ENCODE measurements at places on chromosomes 16 and 17. TPM values are rescaled to one million over a fixed set of nuclear protein-coding genes. Genes with fewer than 3 reads are reported as not detected.

DNA sequence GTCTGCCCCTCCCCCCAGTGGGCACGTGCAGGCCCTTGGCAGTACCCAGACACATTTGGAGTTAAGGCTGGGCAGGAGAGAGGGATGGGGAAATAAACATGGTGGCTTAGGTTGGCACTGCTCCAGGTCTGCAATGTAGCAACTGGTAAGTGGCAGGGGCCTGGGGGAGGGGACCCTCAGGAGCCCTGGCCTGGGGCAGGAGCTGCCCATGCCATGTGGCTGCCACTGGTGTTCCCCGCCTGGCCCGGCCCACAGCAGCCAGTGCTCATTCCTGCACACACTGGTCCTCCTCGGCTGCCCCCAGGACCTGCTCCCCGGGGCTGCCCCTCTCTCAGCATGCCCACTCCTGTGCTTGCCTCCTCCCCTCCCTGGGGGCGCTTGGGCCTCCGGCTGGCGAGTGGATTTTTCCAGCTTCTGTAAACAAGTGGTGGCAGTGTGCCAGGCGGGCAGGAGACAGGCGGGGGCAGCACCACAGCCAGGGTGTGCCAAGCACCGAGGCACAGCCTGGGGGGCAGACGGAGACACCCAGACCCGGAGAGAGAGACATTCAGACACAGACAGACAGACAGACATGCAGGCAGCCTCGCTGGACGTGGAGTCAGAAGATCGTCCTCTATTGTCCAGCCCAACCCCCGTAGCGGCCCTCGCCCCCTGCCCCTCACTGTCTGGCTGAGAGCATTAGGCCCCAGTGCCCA is 9.4 kb downstream of the THRA start:
- DNase-seq, result peak; percentile 61
- H3K4me3 ChIP-seq, result no peak overlapping the region
- peaks cover 52% of the 10 kb centered on the region for H3K4me1 ChIP-seq

GRCh38 chr16:6926341-6926740 is 406.3 kb upstream of the RBFOX1 start:
- DNase-seq, result no peak
- H3K27ac ChIP-seq, result no peak overlapping the region
- no peaks in the 10 kb centered on the region for H3K36me3 ChIP-seq
- H3K4me3 ChIP-seq, result no peak overlapping the region

DNA sequence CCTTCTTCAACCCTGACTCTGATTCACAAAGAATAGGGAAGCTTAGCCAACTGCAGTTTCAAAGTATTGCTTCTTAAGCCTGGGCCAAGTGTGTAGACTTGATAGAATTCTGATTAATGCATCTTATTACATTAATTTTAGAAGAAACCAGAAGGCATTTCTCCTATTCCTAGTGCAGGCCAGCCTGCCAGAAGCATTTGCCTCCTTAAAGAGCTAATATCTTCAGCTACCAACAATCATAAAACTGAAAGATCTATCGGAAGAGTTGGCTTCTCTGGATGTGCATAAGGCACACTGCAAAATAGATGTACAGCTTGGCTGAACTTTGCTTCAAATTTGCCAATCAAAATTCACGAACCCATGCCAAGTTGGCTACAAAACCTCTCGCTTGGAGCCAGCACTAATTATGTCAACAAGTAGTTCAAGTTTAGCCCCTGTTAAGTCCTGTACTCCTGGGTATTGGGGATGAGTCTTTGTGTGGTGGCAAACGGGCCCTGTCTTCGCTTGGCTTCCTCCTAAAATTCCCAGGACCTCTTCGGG is 717.8 kb downstream of the WWOX start:
- H3K27ac ChIP-seq, result no peak overlapping the region
- H3K4me3 ChIP-seq, result no peak overlapping the region
- no peaks in the 10 kb centered on the region for H3K36me3 ChIP-seq
- H3K4me1 ChIP-seq, result no peaks in the 10 kb centered on the region
- H3K27me3 ChIP-seq, result no peaks in the 10 kb centered on the region

- H3K27ac ChIP-seq, result no peak overlapping the region
- H3K27me3 ChIP-seq, result no peaks in the 10 kb centered on the region
- H3K36me3 ChIP-seq, result peaks cover 69% of the 10 kb centered on the region
- H3K4me1 ChIP-seq, result no peaks in the 10 kb centered on the region
These were observed 7.5 kb downstream of the NFATC2IP start for GRCh38 chr16:28958216-28958615.

DNA sequence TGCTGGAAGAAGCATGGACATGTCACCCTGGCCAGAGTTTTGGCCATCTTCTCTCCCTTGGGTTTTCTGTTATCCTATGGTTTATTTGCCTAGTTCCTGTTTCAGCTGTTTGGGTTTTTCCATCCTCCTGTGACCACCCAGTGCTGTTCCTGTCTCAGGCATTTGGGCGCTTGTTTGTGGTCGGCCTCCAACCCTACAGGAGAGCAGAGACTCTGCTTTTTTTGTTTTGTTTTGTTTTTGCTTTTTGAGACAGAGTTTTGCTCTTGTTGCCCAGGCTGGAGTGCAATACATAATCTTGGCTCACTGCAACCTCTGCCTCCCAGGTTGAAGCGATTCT is 3.3 kb upstream of the ZC3H7A start:
- peaks cover 9% of the 10 kb centered on the region for H3K4me1 ChIP-seq
- no peaks in the 10 kb centered on the region for H3K27me3 ChIP-seq
- H3K4me3 ChIP-seq, result no peak overlapping the region
- H3K36me3 ChIP-seq, result no peaks in the 10 kb centered on the region
- DNase-seq, result no peak
- no peak overlapping the region for H3K27ac ChIP-seq

The DCAF7 gene
- 138 TPM for total RNA-seq

The BICDL2 gene
- total RNA-seq, result not detected
